ENCODE measurements at places on chromosomes 11 and 22.

DNA sequence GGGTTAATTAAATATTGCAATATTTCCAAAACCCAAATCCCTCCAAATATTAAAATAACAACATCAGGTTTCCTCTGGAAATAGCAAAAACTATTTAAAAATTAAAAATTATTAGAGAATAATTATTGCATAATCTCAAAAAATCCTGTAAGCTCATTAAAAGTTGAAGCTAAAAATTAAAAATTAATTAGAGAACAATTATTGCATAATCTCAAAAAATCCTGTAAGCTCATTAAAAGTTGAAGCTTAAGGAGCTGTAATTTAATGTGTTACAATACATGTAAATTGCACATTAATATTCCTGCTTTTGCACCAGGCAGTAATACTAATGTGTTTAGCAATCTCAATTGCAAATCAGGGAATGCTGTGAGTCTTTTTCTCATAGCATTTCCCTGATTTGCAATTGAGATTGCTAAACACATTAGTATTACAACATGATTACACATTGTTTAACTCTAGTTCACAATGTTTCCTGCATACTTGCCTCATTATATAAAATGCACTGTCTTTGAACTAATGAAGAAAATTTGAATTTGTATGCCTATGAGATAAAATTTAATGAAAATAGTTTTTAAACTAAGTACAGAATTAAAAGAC is 247.7 kb downstream of the GUCY1A2 start:
- DNase-seq = no peak

DNA sequence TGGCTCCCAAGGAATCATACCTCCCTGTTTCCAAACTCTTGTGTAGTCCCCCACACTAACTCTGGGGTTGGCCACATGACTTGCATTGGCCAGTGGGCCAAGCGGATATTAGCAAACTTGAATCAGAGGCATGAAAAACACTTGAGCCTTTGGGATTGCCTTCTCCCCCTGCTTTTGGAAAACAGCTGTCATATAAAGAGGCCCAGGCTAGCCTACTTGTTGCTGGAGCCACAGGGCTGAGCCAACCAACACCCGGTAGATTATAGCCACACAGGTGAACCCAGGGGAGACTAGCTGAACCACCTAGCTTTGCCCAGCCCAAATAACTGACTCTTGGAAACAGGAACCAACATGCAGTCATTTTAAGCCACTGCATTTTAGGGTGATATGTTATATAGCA is 354.8 kb downstream of the TENM4 start:
- DNase-seq = no peak

GRCh38 chr11:119092880-119093842 is 8.5 kb downstream of the HMBS start:
- DNase-seq = no peak

DNA sequence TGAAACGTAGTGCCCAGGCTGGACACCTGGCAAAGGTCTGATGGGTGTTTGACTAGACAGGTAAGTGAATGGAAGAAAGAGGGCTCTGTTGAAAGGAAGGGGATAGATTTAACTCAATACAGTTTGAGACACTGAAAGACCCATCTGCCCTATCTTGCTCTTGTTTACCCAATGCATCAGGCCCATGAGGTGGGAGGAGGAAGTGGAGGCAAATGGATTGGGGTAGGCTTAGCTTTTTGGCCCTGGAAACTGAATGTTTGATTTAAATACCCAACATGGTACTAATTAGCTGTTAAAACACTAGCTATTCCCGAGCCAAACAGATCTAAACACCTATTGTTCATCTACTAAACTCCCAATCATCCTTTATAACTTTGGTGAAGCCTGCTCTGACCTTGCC is 3.5 kb upstream of the UVRAG start:
- peak; percentile 62 for DNase-seq

- DNase-seq = no peak
These were observed 1.1 kb upstream of the DENND5A start for GRCh38 chr11:9266132-9266736.

DNA sequence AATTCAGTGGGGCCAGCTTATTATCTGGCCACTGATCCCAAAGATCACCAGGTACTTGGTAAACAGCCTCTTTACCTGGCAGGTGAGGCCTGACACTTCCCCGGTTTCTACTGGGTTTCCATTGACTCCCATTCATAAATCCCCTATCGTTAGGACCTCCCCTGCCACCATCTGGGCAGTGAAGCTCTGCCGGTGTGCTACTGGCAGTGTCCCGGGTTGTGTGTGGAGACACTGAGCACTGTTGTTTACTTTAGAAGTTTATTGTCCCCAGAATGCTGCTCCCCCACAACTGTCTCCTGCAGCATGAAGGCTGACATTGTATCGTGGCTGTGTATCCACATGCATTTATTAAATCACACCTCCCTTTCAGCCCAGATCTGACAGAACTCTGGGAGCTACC is 142.7 kb downstream of the WNT7B start:
- no peak for DNase-seq

DNA sequence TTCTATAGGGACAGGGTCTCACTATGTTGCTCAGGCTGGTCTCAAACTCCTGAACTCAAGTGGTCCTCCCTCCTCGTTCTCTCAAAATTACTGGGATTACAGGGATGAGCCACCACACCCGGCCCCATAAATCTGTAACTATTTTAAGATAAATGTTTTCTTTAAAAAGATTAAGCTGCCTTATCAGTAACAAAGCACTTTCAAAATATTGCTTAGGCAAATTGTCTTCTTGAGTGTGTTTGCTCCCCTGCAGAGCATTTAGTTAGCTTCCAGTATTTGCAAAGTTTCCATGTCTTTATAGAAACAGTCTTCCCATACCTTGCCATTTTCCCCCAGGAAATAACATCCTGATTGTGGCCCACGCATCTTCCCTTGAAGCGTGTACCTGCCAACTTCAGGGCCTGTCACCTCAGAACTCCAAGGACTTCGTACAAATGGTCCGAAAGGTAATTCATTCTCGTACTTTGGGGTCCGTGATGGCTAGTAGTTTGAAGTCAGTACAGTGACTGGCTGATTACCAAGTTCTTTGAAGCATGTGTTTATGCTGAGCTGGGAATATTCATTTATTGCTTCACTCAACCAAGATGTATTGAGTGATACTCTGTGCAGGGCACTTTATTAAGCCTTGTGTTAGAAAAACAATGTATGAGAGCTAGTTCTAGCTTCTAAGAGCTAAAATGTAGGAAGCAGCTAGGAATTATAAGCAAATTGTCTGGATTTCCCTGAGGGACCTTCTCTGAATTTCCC is 30.4 kb upstream of the CRTAM start:
- DNase-seq = no peak

GRCh38 chr11:26820739-26821138 is 98.9 kb upstream of the SLC5A12 start:
- DNase-seq = no peak

- peak; percentile 67 for DNase-seq
These were observed 36.7 kb downstream of the SPATA19 start for GRCh38 chr11:133808393-133809140.

DNA sequence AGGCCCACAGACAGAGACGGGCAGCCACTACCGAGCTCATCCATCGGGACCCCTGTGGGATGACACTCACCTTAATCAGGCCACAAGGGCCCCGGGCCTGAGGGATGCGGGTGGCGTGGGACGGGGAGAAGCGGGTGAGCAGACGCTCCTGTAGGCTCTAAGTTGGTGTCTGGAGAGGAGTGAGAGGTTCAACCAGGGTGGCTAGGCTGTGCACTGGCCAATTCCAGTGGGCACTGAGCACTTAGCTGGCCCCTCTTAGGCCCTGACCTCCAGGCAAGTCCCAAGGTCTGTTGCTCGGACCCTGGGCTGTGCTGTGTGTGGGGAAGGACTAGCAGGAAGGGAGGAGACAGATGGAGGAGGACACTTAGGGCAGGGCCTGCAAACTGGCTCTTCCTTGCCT is 139.3 kb downstream of the ST3GAL4 start:
- peak; percentile 52 for DNase-seq

DNA sequence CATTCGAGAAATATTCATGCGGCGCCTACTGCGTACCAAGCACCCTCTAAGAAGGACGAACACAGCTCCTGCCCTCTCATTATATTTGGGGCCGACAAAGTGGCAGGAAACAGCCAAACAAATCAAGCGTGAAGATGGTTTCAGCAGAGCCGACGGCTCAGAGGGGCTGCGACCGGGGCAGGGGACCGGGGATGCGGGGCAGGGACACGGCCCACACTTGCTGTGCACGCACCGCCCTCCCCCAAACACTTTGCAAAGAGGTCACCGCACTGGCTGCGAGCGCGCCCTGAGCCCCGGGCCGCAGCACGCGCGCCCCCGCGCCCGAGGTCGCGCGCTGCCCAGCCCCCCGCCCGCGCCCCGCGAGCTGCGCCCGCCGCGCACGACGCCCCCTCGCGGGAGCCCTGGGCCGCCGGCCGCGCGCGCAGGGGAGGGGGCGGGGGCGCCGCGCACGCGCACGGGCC is 255 bp upstream of the SYNGR1 start:
- peak; percentile 79 for DNase-seq

All from endodermal cell (in vitro differentiated cells).